HS-5 (cell line): ENCODE measurements at places on chromosomes 1 and 21.

DNA sequence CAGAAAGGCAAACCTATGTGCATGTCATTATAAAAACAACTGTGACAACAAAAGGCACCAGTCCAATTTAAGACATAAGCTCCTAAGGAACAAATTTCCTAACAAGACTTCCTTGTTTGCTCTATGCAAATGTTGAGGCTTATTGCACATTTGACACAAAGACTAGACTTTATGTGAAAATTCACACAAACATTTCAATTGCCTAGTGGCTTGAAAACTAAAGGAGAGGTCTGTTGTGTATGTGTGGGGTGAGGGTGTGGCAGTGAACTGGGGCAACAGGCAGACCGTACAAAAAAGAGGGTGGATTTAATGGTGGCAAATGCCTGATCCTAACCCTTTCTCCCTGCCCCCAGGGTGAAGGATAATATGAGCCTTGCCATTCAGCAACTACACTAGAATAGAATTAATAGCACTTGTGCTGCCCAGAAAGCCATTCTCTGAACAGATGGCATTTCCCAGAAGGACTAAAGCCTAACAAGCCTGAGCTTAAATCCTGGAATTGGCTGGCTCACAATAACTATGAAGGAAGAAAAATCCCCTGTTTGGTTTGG, 73.9 kb downstream of the GLUL start:
- DNase-seq: no peak

DNA sequence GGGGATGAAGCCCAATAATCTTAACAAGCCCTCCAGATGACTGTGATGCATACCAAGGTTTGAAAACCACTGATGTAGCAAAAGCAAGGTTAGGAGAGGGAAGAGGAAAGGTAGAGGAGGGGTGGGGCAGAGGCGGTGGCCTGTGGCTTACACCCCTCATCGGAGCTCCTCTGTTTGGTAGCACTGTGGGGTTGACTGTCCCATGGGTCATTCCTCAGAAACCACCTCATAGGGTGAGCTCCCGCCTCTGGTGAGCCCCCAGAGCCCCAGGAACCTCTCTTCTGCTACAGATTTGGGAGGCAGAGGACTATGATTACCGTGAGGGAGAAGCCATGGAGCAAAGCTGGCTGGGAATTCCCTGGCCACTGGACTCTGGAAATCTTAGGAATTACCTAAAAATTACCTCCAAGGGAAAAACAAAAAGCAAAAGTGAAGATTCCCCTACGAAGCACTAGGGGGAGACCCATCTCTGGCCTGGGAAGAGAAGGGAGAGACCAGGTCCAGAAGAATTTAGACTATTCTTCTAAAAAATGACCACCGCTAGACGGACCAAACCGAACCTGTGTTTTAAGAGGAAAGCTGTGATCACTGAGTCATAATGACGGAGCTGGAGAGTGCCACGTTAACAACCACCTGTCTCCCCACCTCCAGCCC, 1.5 kb upstream of the RASSF5 start:
- DNase-seq: no peak

GRCh38 chr1:41739061-41739955, 179.4 kb downstream of the HIVEP3 start:
- DNase-seq: no peak

DNA sequence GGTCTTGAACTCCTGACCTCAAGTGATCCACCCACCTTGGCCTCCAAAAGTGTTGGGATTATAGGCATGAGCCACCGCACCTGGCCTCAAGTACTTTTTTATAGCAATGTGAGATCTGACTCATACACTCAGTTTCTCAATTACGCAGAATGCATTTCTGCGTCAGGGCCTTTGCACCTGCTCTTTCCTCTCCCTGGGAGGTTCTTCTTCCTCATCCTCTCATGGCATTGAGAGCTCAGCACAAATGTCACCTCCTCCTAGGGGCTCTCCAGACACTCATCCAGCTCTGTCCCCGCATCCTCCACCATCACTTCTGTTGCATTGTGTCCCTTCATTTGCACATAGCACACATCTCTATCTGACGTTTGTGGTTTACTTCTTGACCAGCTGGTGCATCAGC, 418.8 kb downstream of the PTPRU start:
- DNase-seq: no peak

DNA sequence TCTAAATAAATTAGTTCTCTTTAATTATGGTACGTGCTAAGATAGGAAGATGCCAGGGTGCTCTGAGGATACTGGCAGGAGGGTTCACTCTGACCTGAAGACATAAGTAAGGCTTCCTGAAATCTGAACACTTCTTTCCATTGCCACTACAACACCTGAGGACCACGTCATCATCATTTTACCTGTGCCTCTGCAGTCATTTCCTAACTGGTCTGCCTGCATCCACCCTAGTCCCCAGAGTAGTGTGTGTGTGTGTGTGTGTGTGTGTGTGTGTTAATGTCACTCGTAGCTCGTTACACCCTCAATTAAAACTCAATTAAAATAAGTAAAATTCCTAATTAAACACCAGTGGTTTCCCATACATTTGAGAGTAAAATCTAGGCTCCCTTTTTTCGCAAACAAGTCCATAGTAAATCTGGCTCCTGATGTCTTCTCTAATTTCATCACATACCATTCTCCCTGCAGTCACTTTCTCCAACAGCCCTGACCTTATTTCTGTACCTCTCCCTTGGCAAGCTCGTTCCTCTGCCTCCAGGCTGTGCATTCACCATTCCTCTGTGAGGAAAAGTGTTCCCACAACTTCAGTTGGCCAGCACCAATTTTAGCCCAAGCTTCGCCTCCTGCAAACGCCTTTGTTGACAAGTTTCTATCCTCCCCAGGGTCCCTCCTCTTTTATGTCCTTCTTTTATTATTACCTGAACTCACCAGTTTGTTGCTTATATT, 8.7 kb downstream of the IL12RB2 start:
- DNase-seq: no peak

GRCh38 chr1:209386156-209386555, 197.4 kb upstream of the CAMK1G start:
- DNase-seq: no peak
